ENCODE measurements at places on chromosomes 2 and 18.
A peak's percentile ranks its signal among the peaks of the same experiment; 100 is the strongest.

DNA sequence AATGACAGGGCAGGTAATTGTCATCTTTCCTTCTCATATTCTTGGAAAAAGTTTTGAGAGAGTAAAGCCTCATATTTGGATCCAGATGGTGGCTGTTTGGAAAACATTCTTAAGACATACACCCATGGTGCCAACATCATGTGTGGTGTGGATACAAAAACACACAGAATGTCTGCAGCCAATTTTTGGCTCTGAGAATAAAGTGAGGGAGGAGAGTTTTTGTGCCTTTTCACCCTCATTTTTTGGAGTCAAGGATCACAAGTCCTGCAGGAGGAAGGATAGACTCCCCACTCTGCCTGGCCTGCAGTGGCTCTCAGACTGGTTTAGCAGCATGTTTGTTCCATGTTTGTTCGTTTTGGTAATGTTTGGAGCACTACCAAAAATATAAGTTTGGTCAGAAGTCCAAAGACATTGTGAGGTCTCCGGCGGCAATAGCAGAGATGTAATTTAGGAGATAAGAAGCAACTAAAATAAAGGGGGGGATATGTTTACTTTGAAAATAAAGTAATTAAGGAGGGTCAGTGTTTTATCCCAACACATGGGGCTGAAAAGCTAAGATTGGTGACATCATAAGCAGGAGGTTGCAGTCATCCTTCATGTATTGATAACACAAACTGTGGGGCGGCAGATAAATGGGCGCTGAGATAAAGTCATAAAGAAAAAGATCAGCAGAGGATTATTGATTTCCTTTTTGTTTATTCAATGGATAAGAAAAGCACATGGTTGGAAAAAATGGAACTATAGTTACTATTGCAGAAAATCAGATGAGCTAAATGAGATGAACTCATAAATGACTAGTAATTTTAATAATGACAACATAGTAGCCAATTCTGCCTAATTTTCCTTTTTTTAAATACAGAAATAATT is 655 bp downstream of the NOSTRIN start:
- no peak for DNase-seq

DNA sequence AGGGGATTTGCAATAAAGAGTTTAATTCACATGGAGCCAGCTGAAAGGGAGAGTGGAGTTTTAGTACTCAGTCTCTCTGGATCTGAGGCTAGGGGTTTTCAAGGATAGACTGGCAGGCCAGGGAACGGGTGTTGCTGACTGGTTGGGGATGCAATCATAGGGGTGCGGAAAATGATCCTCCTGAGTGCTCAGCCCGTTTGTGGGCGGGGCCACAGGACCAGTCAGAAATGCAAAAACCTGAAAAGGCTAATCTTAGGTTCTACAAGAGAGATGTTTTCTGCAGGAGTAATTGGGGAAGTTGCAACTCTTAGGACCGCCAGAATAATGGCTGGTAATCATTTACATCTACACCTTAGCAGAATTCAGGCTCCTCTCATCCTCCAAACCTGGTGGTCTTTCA is 2.5 kb downstream of the NFU1 start:
- no peak for DNase-seq

GRCh38 chr2:108220191-108220590 is 19.6 kb upstream of the SULT1C3 start:
- no peak for DNase-seq

- DNase-seq: no peak
Observed at GRCh38 chr2:78411303-78411702, 614.2 kb upstream of the REG3G start.

DNA sequence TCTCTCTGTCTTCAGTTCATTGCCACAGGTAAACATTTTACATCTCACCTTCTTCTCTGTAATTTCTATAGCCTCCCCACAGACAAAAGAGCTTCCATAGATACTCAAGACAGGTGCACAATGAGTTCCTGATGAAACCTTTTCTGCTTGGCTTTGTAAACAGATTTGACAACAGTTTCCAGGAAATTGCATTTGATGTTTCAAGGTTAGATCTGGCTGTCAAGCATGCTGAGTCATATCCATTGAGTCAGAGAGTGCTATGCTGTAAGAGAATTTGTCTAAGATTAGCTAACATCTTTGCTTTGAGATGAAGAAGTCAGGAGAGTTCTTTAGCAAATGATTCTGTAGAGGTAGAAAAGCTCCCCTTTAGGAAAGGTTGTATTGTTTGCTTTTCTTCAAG is 40.6 kb upstream of the MAP2 start:
- no peak for DNase-seq

DNA sequence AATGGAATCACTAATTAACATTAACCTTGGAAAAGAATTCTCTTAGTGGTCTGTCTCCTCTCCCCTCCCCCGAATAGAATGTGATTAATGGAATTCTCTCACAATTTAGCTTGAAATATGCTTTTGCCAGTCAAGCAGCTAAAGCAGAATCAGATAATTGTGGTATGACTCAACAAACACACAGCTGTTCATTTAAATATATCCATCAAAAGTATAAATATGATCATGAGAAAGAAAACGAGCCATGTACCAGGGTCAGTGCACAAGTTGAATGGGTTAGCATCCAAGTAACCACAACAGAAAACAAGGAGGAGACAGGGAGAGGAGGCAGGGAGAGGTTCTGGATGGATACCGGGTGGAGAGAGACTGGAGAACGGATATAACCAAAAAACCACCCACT is 66.9 kb downstream of the ACVR1 start:
- DNase-seq: no peak

- DNase-seq: no peak
Observed at GRCh38 chr2:119385466-119385865, 18.7 kb downstream of the DBI start.

GRCh38 chr2:24409700-24410556 is 49.6 kb upstream of the ITSN2 start:
- peak; percentile 31 for DNase-seq

- DNase-seq: no peak
Observed at GRCh38 chr2:54720563-54720962, 2.9 kb upstream of the EML6 start.

DNA sequence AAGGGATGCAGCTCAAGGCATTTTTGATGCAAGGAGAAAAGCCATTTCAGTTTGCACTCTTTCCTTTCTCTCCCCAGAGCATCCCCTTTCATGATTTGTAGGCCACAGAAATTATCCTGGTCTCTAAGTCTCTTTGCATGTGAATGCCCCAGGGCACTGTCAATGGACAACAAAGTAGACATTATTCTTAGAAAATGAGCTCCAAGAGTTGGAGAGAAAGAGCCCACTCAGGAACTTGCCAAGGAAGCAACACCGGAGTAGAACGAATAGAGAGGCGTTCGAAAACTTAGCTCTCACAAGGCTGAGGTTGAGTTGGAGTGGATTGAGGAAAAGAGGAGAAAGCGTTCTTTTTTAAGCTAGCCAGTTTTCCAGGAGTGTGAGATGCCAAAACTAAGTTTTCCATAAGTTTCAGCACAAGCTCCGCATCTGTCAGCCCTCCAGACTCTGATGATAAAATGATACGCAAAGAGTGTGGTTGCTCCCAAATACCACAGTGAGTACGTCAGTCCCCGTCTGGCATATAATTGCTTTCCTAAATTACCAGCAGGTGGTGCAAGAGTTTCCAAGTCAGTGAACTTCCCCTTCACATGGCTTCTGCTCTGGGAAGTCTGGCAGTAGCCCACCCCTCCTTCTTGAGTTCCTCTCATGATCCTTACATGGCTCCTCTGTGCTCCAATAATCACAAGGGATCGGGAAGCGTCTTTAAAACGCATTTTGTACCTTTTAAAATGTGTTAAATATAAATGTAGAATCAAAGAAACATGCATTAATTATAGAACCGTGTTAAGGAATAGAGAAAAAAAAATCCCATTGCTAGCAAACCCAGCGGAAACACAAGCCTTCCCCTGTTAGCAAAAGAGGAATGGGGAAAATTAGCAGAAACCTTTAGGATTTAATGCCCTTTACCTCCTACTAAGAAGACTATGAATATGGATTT is 1060.6 kb upstream of the FANCL start:
- DNase-seq: peak; percentile 38

- no peak for DNase-seq
Observed at GRCh38 chr18:13112982-13113381, 105.6 kb upstream of the LDLRAD4 start.

GRCh38 chr2:197182668-197183067 is 127.9 kb downstream of the ANKRD44 start:
- DNase-seq: no peak

- no peak for DNase-seq
Observed at GRCh38 chr2:155033652-155034051, 335.2 kb downstream of the KCNJ3 start.

GRCh38 chr18:54250846-54251261 is 18.5 kb upstream of the POLI start:
- DNase-seq: no peak

DNA sequence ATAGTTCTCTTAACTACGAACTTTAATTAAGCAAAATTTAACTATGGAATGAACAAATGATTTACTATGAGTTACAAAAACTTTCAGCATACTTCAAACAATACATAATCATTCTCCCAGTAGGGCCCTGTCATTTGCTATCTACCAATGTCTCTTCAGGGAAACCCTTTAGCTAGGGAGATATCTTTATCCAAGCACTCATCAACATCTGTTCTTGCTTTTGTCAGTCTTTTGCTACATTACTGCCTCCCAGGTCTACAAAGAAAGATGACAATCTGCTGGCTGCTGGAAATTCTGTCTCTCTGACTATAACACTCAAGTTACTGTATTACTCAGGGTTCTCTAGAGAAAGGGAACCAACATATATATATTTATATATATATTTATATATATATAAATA is 1626.3 kb upstream of the CELF4 start:
- no peak for DNase-seq

DNA sequence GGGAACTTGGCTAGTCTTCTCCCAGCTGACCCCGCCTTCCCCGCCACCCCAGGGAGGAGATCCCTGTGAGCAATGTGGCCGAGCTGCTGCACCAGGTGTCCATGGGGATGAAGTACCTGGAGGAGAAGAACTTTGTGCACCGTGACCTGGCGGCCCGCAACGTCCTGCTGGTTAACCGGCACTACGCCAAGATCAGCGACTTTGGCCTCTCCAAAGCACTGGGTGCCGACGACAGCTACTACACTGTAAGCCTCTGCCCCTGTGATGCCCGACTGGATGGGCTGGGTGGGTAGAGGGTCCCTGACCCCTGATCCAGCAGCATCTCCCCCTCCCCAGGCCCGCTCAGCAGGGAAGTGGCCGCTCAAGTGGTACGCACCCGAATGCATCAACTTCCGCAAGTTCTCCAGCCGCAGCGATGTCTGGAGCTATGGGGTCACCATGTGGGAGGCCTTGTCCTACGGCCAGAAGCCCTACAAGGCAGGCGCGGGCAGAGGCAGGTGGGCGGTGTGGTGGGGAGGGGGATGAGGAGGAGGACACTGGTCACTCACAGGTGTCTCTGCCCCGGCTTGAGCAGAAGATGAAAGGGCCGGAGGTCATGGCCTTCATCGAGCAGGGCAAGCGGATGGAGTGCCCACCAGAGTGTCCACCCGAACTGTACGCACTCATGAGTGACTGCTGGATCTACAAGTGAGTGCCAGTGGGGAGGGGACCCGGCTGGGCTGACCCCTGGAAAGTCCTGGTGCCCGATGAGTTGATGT is 24.2 kb downstream of the ZAP70 start:
- no peak for DNase-seq

GRCh38 chr18:3044931-3045698 is 32.2 kb upstream of the LPIN2 start:
- DNase-seq: peak; percentile 67

GRCh38 chr2:66435549-66435875 is 587 bp downstream of the MEIS1 start:
- no peak for DNase-seq

DNA sequence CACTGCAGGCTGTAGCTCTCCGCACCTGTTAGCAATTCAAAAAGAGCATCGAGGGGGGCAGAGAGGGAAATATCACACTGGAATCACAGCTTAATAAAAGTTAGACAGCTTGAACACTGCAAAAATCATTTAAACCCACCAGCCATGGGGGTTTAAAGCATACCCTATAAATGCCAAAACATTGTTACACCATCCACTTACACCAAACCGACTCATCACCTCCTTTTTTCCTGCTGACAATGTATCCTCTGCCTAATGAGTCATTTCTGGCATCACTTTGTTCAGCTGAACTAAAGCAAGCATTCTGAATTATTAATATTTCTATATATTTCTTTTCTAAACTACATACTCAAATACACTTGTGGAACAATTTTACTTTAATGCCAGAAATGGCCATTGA is 21.6 kb downstream of the MC4R start:
- no peak for DNase-seq

GRCh38 chr18:27413495-27414401 is 228.6 kb upstream of the CHST9 start:
- no peak for DNase-seq

- no peak for DNase-seq
Observed at GRCh38 chr2:10934979-10935350, 23.2 kb downstream of the KCNF1 start.

- DNase-seq: no peak
Observed at GRCh38 chr2:107729440-107729839, 97.3 kb upstream of the RGPD4 start.

DNA sequence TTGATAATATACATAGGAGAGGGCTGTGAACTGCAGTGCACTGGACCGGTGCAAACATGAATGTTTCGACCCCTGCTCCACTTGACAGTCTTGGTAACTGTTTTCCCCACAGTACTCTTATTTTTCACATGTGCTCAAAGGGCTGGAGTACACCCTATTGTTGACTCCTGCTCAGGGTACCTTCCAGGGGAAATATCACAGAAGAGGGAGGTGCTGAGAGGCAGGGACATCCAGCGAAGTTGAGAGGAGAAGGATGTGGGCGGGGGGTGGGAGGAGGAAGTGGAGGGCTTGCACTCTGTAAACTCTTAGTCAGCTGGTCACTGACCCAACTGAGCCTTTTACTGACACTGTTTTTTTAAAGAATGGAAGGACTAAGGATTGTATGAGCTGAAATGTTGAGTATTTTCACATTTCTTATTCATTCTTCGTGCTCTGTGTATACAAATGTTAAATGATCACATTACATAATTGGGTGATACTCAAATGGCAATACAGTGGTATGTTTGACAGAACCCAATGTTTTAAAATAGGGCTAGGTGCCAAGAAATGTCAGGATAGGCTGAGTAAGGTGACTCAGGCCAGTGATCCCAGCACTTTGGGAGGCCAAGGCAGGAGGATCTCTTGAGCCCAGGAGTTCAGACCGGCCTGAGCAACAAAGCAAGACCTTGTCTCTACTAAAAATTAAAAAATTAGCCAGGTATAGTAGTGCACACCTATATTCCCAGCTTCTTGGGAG is 10.0 kb downstream of the INPP4A start:
- no peak for DNase-seq

DNA sequence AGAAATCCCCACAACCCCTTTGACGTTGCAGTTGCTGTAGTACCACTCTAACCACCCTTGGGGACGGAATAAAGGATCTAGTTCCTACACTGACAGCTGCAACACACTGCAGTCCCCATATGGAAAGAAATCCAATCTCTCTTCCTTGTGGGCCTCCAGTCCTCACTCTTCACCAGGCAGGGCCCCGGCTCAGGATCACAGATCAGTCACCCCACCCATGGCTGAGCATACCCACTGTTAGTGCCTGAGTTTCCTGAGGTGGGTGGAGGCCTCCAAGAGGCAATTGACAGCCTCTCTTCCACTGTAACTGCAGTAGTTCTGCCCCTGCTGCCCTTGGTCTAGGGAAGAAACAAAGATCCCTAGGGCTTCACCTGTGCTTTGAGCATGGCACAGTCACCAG is 670.0 kb upstream of the CDH2 start:
- DNase-seq: no peak

GRCh38 chr2:186572705-186573104 is 17.2 kb upstream of the ITGAV start:
- DNase-seq: no peak

GRCh38 chr2:30481323-30481800 is 34.3 kb downstream of the LCLAT1 start:
- no peak for DNase-seq

- no peak for DNase-seq
Observed at GRCh38 chr2:195559431-195559914, 97.6 kb upstream of the SLC39A10 start.

Data from DMS 273 treated with DMSO at 0.1 percent for 48 hours (cell line).